ENCODE measurements at places on chromosomes 5 and 9. TPM values are rescaled to one million over a fixed set of nuclear protein-coding genes. Genes with fewer than 3 reads are reported as not detected.

GRCh38 chr5:169701910-169702451, 64.9 kb downstream of the DOCK2 start:
- no peaks in the 10 kb centered on the region for H3K4me1 ChIP-seq
- peaks cover 96% of the 10 kb centered on the region for H3K36me3 ChIP-seq
- no peak overlapping the region for H3K4me3 ChIP-seq
- no peak for DNase-seq

GRCh38 chr5:124995421-124995820, 249.0 kb upstream of the ZNF608 start:
- no peak for DNase-seq
- H3K4me1 ChIP-seq, result no peaks in the 10 kb centered on the region
- no peak overlapping the region for H3K27ac ChIP-seq
- H3K27me3 ChIP-seq, result no peaks in the 10 kb centered on the region
- H3K4me3 ChIP-seq, result no peak overlapping the region

DNA sequence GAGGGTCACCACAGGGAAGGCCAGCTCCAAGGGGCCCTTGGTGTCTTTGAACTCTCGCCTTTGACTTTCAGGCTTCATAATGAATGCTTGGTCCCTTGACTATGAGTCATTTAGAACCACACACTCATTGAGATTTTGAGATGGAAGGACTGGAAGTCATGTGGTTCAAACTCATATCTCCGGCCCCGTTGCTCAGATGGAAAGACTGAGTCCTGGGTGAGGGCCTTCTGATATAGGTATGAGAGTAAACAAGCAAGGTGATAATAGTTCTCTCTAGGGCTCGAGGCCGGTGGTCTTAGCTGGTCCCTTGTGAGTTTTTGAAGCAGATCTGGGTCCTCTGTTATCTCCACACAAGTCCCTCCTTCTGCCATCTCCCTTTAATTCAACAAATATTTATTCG, 210.6 kb downstream of the PAX5 start:
- no peaks in the 10 kb centered on the region for H3K27me3 ChIP-seq
- H3K27ac ChIP-seq, result no peak overlapping the region
- no peak for DNase-seq
- no peak overlapping the region for H3K4me3 ChIP-seq

DNA sequence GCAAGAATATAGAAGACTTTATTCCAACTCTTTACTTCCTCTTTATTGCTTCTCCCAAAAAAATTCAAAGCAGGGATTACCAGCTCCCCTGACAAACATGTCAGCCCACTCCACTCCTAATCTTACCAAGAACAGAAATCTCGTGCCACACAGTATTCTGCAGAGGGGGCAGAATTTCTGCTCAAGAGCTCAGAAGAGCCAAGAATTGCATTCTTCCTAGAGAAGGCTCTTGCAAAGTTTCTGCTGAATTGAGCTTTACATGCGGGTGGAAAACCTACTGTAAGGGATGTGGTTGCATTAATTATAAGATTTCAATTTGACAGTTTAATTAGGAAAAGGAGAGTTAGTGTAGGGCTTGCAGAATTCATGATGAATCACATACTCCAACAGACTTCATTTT, 428.5 kb downstream of the CETN3 start:
- H3K27ac ChIP-seq, result no peak overlapping the region
- no peaks in the 10 kb centered on the region for H3K4me1 ChIP-seq
- H3K27me3 ChIP-seq, result no peaks in the 10 kb centered on the region
- H3K4me3 ChIP-seq, result no peak overlapping the region
- DNase-seq, result no peak
- H3K36me3 ChIP-seq, result no peaks in the 10 kb centered on the region

GRCh38 chr9:643966-644365, 197.5 kb upstream of the DMRT1 start:
- no peaks in the 10 kb centered on the region for H3K27me3 ChIP-seq
- H3K27ac ChIP-seq, result no peak overlapping the region
- no peak overlapping the region for H3K4me3 ChIP-seq
- no peak for DNase-seq

DNA sequence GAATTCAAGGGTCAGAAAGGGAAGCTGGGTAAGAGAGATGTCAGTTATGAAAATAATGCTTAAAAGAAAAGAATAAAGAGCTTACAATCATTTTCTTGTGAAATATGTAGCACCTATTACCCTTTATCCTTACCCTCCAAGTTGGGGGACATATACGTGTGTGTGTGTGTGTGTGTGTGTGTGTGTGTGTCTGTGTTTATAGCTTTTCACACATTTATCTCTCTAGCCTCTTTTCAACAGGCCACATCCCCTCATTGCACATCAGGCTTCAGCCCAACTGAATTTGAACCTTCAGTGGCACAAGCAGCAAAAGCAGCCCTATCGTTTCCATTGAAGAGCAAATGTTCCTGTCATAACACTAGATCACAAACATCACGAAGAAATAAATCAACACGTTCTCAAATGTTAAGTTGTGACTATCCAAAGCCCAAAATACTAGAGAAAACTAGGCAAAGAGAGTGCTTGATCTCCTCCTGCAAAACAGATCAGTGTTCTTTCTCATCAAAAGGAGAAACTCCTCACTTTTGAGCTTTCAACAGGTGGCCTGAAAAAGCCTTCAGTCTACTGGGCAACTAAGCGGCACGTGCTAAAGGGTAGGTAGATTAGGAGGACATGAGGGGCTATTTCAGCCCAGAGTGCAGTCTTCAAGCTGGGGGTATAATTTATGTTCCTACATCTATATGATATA, 416.4 kb downstream of the EFNA5 start:
- no peaks in the 10 kb centered on the region for H3K4me1 ChIP-seq
- no peaks in the 10 kb centered on the region for H3K36me3 ChIP-seq
- DNase-seq, result no peak
- no peaks in the 10 kb centered on the region for H3K27me3 ChIP-seq
- no peak overlapping the region for H3K27ac ChIP-seq
- no peak overlapping the region for H3K4me3 ChIP-seq

GRCh38 chr5:72465066-72465465, 42.1 kb downstream of the ZNF366 start:
- no peaks in the 10 kb centered on the region for H3K4me1 ChIP-seq
- no peak overlapping the region for H3K4me3 ChIP-seq
- no peaks in the 10 kb centered on the region for H3K27me3 ChIP-seq

- no peak for DNase-seq
- no peaks in the 10 kb centered on the region for H3K36me3 ChIP-seq
- H3K27ac ChIP-seq, result no peak overlapping the region
- H3K4me3 ChIP-seq, result no peak overlapping the region
- H3K4me1 ChIP-seq, result no peaks in the 10 kb centered on the region
Measured at GRCh38 chr5:82285206-82285605, 7.1 kb upstream of the RPS23 start.

DNA sequence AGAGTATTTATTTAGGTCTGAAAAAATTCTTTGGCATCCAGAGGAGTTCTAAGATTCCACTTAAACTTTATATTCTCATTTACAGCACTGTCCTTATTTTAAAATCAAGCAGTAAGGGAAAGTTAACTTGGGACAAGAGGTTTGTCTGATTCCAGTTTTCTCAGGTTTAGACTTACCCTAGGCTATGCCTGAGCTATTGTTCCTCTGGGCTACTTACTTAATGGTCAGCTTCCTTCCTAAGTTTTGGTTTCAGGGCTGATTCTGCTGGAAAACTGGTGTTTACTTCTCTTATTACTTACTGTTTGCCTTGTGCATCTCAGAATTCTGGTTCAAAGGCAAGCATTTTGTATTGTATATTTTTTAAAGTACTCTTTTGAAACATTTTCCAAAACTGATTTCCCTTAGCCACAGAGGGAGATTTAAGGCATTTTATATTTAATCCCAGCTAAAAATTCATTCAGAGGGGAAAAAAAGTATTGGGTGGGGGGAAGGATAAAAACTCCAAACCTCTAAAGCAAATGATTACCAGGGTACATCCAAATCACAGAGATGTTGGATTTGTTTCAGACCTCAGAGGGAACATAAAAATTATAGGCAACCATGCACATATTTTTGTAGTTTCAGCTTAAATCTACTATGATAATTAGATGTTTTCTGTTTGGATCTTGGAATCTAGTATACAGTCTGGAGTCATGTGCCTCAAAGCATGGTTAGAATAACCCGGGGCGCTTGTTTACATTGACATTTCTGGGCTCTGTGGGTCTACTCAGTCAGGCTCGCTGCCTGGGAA, 290.0 kb downstream of the ARHGAP26 start:
- peaks cover 3% of the 10 kb centered on the region for H3K4me1 ChIP-seq
- H3K4me3 ChIP-seq, result no peak overlapping the region
- no peak overlapping the region for H3K27ac ChIP-seq
- DNase-seq, result no peak
- H3K36me3 ChIP-seq, result peaks cover 7% of the 10 kb centered on the region

DNA sequence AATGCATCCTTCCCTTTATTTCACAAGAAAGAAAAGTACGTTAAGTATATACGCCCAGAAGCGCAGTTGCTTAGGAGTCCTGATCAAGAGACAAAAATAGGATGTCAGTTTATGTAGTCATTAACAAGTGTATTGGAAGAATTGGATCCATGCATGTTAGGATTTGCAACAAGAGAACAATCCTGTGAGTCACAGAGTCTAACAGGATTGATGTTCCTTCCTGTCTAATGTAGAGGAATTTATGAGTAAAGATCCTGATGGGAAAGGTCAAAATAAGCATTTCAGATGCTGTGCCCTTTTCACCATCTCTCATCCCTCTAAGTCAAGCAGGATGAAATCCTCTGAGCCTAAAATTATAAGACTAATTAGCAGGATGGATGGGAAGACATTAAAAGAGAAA, 406.0 kb upstream of the GRIA1 start:
- H3K27me3 ChIP-seq, result no peaks in the 10 kb centered on the region
- no peak overlapping the region for H3K27ac ChIP-seq
- no peak for DNase-seq
- H3K4me1 ChIP-seq, result no peaks in the 10 kb centered on the region

GRCh38 chr5:39040875-39041274, 33.3 kb downstream of the RICTOR start:
- DNase-seq, result no peak
- no peak overlapping the region for H3K27ac ChIP-seq
- H3K4me1 ChIP-seq, result no peaks in the 10 kb centered on the region
- H3K36me3 ChIP-seq, result no peaks in the 10 kb centered on the region

- peaks cover 4% of the 10 kb centered on the region for H3K27me3 ChIP-seq
- no peak overlapping the region for H3K27ac ChIP-seq
- DNase-seq, result no peak
- no peaks in the 10 kb centered on the region for H3K36me3 ChIP-seq
Measured at GRCh38 chr5:142600611-142601358, 85.1 kb downstream of the FGF1 start.

DNA sequence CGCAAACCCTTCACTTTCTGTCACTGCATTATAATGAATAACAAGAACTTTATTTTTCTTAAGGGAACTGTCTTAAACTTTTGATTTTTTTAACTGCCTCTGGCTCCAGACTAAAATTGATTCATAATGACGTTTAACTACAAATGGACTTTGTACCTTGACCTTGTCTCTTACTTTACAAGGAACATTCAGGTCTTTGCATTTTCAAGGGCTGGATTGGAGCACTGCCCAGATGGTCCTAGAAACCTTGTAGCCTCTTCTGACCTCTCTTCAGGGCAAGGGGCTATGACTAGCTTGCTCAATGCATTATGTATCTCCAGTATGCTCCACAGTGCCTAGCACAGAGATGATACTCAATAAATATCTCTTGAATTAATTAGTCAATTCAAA, 612.6 kb upstream of the CLINT1 start:
- H3K4me1 ChIP-seq, result no peaks in the 10 kb centered on the region
- no peak overlapping the region for H3K4me3 ChIP-seq
- H3K27me3 ChIP-seq, result no peaks in the 10 kb centered on the region
- H3K27ac ChIP-seq, result no peak overlapping the region
- no peak for DNase-seq
- no peaks in the 10 kb centered on the region for H3K36me3 ChIP-seq

DNA sequence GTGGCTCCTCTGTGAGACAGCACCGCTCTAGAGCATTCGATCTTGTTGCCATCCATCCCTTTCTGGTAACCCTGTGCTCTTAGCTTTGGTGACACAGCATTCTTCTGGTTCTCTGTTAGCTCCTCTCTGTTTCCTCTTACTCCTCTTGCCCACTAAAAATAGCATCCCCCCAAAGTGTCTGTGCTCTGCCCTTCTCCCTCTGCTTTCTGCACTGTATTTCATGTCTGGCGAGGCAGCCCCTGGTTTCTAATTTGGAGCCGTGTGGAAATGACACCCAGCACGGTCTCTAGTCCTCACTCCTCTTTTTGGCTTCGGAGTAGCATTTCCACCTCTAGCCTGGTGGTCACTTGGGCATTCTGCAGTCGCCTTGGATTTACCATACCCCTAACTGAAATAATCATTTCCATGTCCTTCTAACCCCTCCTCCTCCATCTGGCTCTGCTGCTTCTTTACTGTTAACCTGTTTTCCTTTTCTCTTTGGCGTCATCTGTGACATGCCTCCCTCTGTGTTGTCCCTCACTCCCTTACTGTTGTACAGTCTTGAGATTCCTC, 23.8 kb downstream of the NPR3 start:
- H3K4me3 ChIP-seq, result no peak overlapping the region
- no peaks in the 10 kb centered on the region for H3K27me3 ChIP-seq
- no peaks in the 10 kb centered on the region for H3K4me1 ChIP-seq
- no peak for DNase-seq
- H3K27ac ChIP-seq, result no peak overlapping the region

DNA sequence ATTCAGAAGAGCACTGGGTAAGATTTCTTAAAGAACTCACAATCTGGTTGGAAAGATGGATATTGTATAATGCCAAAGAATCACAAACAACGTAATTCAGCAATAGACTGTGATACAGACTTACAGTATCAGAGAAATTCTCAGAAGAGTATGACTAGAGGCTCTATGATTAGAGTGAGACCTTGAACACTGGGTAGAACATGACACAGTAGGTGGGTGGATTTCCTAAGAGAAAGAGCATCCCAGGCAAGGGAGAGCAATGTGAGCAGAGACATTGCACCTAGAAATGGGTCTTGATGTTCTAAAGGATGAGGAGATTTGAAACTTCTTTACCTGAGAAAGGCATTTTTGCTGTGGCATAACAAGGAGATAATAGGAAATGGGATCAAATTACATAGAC, 27.3 kb upstream of the CAST start:
- no peak overlapping the region for H3K27ac ChIP-seq
- H3K4me3 ChIP-seq, result no peak overlapping the region
- no peaks in the 10 kb centered on the region for H3K27me3 ChIP-seq
- H3K4me1 ChIP-seq, result no peaks in the 10 kb centered on the region

GRCh38 chr5:44388321-44389089, 715 bp downstream of the FGF10 start:
- H3K36me3 ChIP-seq, result no peaks in the 10 kb centered on the region
- no peak overlapping the region for H3K4me3 ChIP-seq
- H3K4me1 ChIP-seq, result no peaks in the 10 kb centered on the region
- no peak overlapping the region for H3K27ac ChIP-seq

- no peak for DNase-seq
- H3K27me3 ChIP-seq, result no peaks in the 10 kb centered on the region
Measured at GRCh38 chr5:98205691-98206461, 567.6 kb upstream of the RGMB start.

GLT6D1 gene
- polyA plus RNA-seq, result 0.05 TPM

CDH6 gene
- 0.87 TPM for polyA plus RNA-seq

FAM78A gene
- 28.2 TPM for polyA plus RNA-seq

FCN2 gene
- 0.75 TPM for polyA plus RNA-seq

GGTA1 gene
- 9.7 TPM for polyA plus RNA-seq
